ENCODE measurements at places on chromosomes 4 and X.

DNA sequence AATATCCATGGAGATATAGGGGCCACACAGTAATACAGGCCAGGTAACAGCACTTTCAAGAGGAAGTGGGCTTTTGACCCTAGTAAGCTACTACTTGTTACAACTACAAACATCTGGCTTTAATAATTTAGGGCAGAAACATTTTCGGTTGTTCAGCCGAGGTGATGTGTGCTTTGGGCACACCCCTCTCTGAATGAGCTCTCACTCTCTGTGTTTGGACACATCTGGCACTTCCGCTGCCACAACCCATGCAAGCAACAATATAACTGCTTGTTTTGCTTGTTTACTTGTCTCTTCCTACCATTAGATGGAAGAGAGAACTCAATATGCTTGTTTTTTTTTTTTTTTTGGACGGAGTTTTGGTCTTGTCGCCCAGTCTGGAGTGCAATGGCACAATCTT, 277.2 kb downstream of the HS3ST1 start:
- no peak for DNase-seq

GRCh38 chr4:76607846-76608245, 172.8 kb downstream of the SHROOM3 start:
- no peak for DNase-seq

DNA sequence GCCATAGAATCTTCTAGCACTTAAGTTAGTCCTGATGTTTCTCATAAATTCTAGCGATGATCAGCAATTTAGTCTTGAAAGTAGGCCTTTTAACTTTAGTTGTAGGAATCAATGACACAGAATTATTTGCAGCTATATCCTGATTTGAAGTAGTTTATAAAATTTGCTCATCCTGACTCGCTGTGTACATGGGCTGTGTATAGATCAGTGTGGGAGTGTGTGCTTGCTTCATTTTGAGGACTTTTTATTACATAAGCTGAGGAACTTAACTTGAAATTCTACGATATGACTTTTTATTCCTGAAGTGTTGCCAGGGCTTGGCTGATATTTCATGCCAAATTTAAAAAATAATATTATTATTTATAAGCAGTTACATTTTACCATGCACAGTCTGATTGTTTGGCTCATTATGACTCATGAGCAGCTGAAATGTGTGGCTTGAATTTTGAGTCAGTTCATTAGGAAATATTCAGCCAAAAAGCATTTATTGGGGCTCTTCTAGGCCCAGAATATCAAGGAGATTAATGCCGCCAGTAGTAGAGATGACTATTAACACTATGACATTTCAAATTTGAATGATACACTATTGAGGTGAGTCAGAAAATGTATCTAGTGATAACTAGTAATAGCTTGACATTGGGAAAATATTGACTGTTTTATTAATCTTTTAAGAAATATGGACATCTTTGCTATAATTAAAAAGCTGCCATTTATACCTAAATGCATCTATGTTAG, 128.9 kb upstream of the LIMCH1 start:
- no peak for DNase-seq

GRCh38 chrX:30065226-30065625, 150.1 kb upstream of the MAGEB2 start:
- no peak for DNase-seq

DNA sequence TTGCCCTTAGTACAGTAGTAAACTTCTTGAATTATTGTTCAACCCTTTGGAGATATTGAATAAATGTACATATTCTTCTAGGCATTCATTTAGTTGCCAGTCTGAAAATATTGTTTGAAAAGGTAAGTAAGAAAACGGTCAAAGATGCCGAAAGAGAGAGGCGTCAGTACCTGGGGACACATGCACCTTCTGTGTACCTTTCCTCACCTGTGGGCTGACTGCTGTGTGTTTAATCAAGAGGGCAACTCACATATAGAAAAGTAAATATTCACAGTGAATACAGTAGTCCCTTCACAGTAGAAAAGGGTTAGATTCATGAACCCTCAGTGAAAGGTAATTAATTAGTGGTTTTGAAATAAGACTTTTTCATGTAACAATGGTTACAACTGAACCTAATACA, 6.9 kb downstream of the ANXA10 start:
- DNase-seq = no peak

Data from stimulated activated CD8-positive, alpha-beta memory T cell treated with anti-CD3 and anti-CD28 coated beads, Interleukin-7, amount 100 ng/mL, for 1 hour (primary cell).